ENCODE measurements at places on chromosomes 7 and 10.

- no peak for DNase-seq
These were observed 65.2 kb downstream of the TCF7L2 start for GRCh38 chr10:113015201-113015600.

DNA sequence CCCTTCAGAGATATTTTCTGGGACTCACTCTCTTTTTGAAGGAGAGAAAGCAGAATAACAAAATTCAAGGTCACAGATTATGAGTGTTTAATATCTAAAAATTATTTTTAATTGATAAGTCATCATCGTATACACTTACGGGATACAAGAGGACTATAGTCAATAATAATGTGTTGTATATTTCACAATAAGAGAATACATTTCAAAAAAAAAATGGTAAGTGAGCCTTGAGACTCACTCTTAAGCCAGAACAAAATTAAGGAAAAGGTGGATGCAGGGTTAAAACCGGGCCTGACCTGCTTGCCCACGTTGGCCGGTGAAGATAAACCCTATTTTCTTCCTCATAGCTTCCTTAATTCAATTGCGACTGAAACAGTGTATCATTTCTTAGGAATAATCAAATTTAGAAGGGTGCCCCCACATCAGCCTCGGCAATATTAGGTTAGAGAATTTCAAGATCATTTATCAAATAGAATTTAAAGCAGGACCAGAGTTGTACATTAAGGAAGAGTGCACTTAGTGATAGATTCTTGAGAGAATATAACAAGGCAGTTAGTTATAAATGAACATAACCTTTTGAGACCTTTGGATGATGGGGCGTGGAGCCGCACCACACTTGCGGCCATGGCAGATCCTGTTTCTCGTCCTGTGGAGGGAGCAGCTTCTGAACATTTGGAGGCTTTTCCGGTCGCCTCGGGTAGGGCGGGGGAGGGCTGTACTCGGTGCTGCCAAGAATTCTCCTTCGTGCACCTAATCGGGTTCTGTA is 321.8 kb downstream of the PAXIP1 start:
- no peak for DNase-seq

- no peak for DNase-seq
These were observed 272.4 kb upstream of the SP8 start for GRCh38 chr7:21059069-21059468.

DNA sequence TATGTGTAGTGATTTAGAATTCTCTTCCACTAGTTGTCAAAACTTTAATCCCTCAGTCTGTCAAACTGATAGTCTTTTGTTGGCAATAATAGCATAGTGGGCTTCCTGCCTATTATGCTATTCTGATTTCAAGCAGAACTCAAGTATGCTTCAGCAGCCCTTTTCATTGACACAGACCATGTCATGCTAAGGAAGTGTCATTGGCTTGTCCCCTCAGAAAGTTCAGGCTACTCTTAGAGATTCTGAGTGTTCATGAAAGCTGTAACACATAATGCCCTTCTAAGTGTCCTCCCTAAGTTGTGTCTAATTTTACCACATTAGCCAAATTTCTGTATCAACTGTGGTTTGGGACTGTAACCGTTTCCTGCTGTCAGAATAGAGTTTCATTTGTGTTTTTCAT is 198.7 kb downstream of the THSD7A start:
- no peak for DNase-seq

Measured in activated naive CD8-positive, alpha-beta T cell treated with anti-CD3 and anti-CD28 coated beads, Interleukin-2, amount 50 U/mL, for 24 hours (primary cell).